ENCODE measurements at places on chromosomes 7 and 10.

GRCh38 chr10:129253161-129253864 is 213.7 kb upstream of the MGMT start:
- DNase-seq: no peak

GRCh38 chr10:72692994-72693781 is 1.2 kb downstream of the MCU start:
- DNase-seq: peak; percentile 14

GRCh38 chr7:155256761-155257481 is 40.8 kb upstream of the INSIG1 start:
- no peak for DNase-seq

GRCh38 chr10:88386204-88386788 is 196.8 kb downstream of the RNLS start:
- peak; percentile 53 for DNase-seq

DNA sequence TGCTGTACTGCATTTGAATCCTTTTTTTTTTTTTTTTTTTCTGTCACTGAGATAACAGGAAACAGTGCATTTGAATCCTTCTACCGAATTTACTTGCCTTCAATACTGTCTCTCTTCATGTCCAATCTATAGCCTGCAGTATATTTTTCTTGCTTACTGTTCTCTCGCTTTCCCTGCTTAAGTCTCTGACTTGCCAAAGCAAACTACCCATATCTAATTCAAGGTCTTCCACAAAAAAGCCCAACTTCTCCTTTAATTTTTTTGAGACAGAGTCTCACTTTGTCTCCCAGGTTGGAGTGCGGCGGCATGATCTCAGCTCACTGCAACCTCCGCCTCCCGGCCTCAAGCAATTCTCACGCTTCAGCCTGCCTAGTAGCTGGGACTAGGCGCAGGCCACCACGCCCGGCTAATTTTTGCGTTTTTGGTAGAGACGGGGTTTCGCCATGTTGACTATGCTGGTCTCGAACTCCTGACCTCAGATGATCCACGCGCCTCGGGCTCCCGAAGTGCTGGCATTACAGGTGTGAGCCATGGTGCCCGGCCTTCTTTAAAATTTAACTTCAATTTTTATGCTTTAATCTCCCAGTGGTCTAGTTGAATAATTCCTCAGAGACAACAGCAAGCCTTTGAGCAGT is 882 bp downstream of the PDCD11 start:
- DNase-seq: no peak

DNA sequence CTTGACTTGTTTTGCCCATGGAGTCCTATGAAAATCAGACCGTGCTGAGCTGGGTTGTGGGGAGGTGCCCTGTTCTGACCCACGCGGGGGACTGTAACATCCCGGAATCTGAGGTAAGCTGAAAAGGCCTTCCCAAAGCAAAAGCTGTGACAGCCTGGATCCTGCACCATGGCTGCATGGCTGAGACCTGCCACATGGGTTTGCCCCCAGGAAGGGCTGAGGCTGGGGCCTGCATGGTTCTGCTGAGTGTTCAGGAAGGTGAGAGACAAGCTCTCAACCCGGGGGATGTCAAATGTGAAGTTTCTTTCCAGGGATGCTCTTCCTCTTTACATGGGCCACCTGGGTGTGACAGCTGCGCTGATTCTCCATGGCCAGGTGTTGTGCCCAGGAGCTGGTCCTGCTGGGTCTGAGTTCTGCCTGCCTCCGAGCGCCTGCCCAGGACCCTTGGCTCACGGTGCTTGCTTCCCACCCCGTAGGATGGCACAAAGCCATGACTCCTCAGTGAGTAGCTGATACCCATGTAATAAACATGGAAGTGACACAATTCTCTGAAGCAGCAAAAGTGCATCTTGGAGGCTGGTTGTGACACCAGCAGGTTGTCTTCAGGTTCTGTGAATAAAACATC is 58.3 kb downstream of the VIPR2 start:
- DNase-seq: no peak

DNA sequence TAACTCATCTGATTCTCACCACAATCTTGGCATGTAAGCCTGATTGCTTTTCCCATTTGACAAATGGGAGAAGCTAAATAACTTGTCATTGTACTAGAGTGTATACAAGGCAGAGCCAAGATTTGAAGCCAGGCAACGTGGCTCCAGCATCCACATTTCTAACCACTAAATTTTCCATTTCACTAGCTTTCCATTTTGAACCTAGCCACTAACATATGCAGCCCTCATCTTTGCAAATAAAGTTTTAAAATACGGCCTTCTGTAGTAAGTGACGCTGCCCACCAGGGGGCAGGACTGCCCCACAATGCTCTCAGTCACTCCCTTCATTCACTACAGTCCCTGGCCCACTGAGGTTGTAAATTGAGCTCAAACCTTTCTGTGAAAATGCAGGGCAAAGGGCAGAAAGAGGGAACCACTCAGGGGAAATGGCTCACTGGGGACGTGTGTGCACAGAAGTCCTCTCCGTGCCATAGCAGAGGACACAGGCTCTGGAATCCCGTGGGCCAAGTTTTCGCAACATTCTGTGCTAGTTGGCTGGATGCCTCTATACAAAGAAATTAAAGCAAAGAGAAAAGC is 315.7 kb downstream of the TNS3 start:
- peak; percentile 89 for DNase-seq

DNA sequence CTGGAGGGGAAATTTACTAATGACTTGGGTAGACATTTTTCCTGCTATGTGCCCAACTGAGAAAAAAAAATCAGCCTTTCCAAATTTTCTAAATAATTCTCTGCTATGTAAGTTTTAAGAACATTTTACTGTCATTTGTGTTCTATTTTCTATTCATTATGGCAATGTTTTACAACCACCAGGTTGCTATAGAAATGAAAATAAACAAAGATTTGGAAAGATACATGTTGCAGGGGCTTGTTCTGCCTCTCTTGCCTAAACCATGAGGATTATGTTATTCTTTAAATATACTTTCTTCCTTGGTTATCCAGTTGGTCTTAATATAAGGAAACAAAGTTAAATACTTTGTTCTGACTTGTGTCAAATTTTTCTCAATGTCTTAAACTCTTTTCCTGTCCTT is 257.2 kb downstream of the TWIST1 start:
- DNase-seq: no peak

GRCh38 chr10:127851661-127852194 is 41.0 kb downstream of the CLRN3 start:
- DNase-seq: no peak

DNA sequence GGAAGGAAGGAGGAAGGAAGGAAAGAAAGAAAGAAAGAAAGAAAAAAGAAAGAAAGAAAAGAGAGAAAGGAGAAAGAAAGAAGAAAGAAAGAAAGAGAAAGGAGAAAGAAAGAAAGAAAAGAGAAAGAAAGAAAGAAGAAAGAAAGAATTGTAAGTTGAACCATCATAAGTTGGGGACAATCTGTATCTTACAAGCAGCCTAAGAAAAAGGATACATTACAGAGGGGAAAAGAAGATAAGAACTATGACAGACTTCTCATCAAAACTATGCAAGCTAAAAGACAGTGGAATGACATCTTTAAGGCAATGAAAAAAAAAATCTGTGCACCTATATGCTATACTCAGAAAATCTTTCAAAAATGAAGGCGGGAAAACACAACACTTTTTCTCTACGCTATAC is 50.3 kb upstream of the SP4 start:
- no peak for DNase-seq

DNA sequence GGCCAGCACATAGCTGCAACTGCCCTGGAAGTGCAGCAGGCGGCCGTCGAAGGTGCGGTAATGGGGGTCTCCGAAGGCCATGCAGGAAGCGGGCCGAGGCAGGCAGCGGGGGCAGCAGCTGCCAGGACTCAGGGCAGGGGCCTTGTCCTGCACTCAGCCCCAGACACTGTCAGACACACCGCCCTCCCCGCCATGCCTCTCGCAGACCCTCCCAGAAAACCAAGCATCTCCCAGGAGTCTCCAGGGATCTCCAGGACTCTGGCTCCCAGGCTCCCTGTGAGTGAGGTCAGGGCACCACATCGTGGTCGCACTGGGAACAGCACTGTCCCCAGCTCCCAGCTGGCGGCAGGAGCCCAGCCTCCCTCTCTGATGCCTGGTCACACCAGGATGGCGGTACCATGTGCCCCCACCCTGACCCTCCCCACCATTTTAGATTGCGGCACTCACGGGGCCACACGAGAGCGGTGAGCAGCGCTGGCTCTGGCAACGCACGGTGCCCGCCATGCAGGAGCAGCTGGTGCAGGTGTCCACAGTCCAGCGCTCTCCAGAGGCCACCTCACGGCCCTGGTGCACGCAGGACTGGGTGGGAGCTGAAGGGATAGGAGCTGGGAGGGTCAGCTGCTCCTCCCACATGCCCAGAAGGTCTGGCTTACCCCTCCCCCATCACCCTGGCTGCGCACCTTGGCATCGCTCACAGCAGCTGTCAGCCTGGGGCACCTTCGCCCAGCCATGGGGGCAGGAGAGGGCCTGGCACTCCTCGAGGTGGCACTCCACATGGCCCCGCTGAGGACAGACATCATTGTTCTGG is 17.5 kb downstream of the ATP6V1F start:
- peak; percentile 82 for DNase-seq

GRCh38 chr10:23038172-23038571 is 57.2 kb upstream of the MSRB2 start:
- DNase-seq: no peak

DNA sequence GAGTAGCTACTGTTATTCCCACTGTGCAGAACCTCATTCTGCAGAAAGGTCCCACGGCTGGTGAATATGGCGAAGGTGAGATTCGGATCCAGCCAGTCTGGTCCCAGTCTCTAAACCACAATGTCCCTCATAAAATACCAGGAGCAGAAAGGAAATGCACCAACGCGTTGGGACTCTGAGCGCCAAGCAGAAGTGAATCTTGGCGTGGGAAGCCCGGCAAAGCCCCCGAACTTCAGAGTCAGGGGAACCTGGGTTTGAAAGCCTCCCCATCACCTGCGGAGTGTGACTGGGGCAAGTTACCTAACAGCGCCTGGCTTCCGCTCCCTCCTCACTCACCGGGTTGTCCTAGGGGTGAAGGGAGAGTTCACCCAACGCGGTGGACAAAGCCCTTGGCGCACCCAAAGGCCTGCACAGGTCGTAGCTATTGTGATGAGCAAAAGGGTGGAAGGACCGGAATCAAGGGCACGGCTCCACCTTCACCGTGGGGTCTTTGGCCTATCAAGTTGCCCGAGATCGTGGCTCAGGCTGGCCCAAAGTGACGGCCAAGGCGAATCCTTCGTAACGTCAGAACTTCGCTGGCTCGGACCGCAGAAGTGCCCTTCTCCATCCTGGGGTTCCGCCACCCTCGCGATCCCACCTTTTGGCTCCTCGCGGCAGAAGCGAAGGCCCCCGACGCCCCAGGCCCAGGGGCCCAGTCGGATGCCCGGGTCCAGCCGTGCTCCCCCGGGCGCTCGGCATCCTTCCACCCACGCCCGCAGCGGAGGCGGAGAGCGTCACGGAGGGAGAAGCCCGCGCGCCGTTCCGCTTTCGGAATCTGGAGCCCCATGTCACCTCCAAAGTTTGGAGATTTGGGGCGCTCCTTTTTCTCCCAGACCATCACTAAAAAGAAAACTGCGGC is 811 bp downstream of the RGS10 start:
- DNase-seq: no peak

DNA sequence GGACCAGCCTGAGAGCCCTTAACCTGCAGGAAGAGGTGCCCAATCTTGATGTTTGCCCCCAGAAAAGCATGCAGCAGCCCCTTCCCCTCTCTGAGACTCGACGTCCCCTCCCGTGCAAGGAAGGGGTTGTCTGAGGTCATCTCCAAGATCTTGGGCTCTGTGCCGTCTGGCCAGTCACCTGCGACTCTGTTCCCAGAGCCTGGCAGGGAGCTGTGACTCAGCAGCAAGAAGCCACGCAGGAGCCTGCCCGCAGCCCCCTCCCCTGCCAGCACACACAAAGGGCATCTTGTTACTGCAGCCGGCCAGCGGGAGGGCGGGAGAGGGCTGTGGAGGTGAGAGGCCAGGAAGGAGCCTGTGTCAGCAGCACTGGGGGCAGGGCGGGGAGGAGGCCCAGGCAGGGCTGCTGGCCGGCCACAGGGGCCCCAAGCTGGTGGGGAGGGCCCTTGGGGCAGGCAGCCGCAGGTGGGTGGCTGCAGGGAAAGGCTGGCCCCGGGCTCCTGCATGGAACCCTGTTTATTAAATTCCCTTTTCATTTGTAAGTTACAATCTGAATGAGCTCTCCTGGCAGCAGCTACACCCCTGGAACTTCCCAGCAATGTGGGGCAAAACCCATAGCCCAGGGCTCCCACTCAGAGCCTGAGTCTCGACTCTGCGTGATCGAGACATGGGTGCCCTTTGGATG is 103.7 kb upstream of the ZMIZ1 start:
- DNase-seq: peak; percentile 80

DNA sequence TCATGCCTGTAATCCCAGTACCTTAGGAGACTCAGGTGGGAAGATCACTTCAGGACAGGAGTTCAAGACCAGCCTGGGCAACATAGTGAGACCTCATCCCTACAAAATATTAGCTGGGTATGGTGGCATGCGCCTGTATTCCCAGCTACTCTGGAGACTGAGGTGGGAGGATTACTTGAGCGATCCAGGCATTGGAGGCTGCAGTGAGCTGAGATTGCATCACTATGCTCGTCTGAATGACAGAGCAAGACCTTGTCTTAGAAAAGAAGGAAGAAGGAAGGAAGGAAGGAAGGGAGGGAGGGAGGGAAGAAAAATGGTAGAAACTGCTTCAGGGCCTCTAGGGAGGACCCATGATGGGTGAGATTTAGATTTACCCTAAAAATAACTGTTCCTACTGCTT is 112.3 kb downstream of the SPDYE5 start:
- no peak for DNase-seq

GRCh38 chr10:86055928-86056327 is 310.7 kb downstream of the GRID1 start:
- no peak for DNase-seq

DNA sequence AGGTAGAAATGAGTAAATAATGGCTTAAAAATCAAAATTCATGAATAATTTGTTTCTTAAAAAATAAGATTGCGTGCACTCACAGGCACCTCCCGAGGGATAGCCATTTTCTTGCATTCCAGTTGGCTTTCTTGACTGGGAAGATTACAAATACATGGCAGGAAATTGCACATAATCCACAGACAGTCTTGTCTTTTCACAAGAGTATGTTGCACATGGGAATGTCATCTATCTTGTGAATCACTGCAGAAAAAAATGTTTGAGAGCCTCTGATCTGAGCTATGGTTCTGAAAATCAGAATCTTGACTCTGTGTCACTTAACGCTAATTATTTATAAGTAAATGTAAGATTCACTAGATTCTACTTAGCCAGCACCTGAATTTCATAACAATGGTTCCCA is 74.1 kb upstream of the PRKG1 start:
- DNase-seq: no peak

GRCh38 chr10:103139803-103140202 is 53.3 kb downstream of the NT5C2 start:
- no peak for DNase-seq

- DNase-seq: no peak
Observed at GRCh38 chr7:99707096-99707495, 27.3 kb upstream of the CYP3A5 start.

DNA sequence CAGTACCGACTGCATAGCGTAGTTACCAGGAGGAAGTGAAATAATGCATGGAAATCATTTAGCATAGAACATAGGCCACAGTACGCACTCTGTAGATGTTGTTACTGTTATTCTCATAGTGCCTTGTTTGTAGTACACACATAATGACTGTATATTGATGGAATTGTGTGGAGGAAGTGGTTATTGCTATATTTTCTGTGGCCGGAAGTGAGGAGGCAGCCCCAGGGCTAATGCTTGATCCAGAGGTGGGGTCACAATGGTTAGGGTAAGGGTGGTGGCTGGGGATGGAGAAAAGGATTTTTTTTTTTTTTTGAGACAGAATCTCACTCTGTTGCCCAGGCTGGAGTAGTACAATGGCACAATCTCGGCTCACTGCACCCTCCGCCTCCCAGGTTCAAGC is 4.5 kb upstream of the MGAM start:
- DNase-seq: no peak
